ENCODE measurements at places on chromosomes 11 and 22.

DNA sequence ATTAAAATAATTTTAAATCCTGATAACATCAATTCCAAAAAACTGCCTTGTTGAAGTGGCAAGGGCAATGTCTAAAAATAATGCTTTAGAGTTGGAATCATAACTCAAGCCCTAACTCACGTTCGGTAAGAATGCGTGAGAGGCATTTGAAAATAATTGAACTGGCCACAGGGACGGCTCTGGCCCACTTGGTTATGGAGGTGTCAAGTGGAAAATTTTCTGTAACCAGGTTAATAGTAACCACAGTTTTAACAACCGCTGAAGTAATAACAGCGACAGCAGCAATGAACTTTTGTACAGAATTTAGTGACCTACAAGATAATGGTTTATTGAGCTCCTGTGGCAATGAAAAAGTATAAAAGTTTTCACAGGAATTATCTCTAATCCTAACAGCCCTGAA lies 79.4 kb downstream of the ETS1 start:
- no peak for DNase-seq

DNA sequence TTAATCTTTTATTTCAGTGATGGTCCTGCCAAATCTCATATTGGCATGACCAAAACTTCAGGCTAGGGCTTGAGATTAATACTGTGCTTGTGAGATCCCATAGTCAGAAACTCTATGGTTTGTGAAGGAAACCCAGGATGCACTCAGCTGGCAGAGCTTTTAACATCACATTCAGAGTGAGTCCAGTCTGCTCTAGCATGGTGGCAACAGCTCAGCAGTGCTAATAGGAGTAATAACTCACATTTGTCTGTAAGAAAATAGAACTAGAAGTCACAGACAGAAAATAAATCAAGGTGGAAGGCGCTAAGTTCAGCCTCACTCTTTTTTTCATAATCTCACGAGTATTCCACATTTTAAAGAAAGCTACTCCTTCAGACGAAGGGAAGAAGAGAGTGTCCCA lies 549.3 kb upstream of the TENM4 start:
- DNase-seq, result no peak

DNA sequence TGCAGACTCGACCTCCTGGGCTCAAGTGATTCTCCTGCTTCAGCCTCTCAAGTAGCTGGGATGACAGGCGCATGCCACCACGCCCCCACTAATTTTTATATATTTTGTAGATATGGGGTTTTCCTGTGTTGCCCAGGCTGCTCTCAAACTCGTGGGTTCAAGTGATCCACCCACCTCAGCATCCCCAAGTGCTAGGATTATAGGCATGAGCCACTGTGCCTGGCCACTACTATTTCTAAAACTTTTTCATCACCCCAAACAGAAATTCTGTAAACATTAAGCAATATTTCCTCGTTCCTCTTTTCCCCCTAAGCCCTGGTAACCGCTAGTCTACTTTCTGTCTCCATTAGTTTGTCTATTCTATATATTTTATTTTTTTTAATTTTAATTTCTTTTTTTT lies 9.0 kb upstream of the ATG16L2 start:
- DNase-seq, result no peak

DNA sequence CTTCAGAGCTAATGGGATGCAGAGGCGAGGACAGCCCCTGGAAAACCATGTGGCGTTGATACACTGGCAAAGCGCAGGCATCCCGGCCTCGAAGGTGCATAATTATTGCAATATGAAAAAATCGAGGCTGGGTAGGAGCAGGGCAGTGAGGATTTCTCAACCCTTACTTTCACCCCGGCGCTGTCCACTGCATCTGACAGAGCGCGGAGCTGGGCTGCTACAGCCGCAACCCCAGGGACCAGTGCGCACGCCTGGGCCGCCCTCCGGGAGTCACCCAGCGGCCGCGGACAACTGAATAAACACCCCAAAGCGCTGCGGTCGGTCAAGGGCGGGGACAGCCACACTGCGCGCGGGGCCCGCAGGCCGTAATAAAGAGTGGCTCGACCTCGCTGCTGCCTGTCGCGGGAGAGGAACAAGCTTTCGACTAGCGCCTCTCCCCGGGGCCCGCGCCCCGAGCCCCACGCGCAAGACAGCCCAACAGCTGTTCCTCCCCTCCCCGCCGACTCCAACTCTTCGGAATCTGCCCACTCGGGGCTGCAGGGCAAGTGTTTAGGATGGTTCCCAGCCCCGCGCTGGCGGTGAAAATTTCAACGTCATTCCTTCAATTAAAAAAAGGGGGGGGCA lies 3.6 kb upstream of the WT1 start:
- no peak for DNase-seq

- DNase-seq, result no peak
Measured at GRCh38 chr11:63558459-63559157, 4.6 kb downstream of the PLAAT2 start.

DNA sequence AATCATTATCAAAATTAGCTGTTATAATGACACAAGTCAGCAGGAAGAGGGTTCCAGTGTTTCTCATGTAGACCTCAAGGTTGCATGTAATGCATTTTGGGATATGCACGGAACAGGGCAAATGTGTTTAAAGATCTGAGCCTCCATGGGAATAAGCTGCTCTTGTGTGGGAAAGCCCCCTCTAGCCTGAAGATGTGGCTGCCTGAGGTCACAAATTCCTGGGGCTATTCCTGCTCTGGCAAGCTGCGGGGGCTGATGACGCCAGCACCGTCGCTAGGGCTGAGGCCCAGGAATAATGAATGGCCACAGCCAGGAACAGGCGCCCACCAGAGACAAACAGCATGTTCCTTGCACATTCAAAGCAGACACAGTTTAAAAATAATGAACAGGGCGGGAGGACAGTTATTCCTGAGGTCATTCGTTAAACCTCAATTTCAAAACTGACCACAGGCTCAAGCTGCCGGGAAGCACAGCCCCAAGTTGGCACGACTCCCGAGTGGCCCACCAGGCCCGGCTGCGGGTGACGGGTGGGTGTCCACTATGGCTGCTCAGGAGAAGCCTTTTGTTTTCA lies 11.7 kb downstream of the OSBPL5 start:
- DNase-seq, result no peak

GRCh38 chr22:26197425-26197824 lies 28.2 kb downstream of the SEZ6L start:
- no peak for DNase-seq

GRCh38 chr11:134359646-134360045 lies 27.9 kb downstream of the GLB1L2 start:
- DNase-seq, result no peak

DNA sequence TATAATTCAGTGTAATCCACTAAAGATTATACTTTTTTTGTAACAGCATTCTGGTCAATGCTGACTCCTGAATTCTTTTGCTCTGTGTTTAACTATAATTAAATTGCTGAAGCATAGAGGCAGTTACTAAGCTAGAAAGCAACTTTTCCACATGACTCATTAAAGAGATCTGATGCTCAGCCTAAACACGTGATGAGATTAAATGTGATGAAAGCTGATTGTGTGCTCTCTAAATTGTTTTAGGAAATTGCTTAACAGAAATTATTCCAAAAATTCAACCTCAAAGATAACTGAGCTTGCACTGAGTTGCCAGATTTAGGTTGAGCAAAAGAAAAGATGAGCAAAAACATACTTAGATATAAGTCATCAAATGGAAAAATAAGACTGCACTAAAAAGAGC lies 1033.6 kb downstream of the FAM181B start:
- DNase-seq, result no peak

DNA sequence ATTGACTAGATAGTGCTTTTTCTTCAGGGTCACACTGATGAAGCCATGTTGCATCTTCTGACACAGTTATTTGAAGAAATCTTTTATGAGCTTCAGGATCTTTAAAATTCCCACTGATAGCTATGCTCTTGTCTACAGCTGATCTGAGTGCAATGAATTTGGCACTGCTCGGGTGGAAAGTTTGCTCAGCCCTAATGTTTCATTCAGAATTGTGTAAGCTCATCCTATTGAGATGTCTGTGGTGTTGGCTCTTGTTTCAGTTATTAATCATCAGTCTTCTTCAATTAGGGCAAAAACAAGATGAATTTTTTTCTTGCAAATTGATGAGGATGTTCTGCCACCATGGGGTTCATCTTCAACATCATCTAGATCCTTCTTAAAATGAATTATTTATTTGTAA lies 1387.0 kb upstream of the RAG2 start:
- DNase-seq, result no peak

- DNase-seq, result no peak
Measured at GRCh38 chr22:42331014-42331413, 60.6 kb upstream of the TCF20 start.

- no peak for DNase-seq
Measured at GRCh38 chr11:105863523-105863922, 158.5 kb downstream of the MSANTD4 start.

DNA sequence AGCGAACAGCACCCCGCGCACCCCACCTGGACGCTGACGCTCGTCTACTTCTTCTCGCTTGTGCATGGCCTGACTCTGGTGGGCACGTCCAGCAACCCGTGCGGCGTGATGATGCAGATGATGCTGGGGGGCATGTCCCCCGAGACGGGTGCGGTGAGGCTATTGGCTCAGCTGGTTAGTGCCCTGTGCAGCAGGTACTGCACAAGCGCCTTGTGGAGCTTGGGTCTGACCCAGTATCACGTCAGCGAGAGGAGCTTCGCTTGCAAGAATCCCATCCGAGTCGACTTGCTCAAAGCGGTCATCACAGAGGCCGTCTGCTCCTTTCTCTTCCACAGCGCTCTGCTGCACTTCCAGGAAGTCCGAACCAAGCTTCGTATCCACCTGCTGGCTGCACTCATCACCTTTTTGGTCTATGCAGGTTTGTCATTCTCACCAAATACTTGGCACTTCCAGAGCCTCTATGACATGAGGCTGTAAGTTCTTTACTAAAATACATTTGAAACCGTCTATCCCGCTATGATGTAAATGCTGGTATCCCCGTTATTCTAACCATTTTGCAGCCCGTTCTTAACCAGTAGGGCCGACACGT lies 535 bp downstream of the AQP11 start:
- peak; percentile 68 for DNase-seq

GRCh38 chr11:44416776-44417175 lies 106.8 kb upstream of the ALX4 start:
- DNase-seq, result no peak
